SIG-M5 (cell line): ENCODE measurements at places on chromosomes 1 and 21.

DNA sequence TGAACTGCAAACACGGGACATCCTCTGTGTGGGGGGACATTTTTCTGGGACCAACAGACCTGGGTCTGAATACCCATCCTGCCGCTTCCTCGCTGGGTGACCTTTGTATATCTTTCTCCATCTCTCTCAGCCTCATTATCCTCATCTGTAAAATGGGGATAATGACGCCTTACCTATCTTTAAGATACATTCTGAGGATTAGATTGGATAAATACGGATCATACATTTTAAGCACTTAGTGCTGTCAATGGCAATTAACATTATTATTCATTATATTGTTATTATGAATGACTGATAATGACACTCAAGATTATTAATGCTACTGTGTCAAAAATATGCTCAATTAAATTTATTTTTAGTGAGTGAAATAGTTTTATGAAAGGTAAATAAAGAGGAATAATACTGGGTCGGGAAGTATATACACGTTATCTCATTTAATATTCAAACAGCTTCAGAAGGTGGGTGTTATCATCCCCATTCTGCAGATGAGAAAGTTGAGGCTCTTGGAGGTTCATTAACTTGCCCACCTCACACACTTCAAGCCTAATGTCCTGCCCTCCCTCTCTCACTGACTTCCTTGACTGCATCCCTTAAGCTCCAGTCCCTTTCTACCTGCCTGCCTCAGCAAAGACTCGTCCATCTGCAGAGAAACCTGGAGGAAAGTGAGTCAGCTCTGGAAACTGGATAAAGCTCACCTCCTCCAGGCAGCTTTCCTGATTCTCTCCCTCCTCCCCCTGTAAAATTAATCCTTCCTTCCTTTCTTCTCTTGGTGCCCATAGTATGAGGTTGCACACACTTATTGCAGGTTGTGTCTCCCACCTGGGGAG lies 120.7 kb upstream of the JUN start:
- no peak for DNase-seq

DNA sequence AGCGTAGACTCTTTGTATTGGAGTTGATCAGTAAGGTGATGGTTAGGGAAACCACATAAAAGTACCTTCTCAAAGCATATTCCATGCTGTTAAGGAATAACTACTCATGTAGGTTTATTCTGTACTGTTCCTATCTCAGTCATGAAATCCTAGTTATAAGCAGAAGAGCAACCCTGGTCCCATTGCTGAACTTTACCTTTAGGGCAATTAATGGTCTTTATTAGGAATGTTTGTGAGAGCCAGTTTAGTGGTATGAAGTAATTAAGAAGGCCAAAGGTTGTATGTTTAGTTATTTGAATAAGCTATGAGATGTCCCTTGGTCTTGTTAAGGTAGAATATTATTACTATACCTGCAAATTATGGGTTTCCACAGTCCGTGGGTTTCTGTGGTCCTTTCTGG lies 44.0 kb downstream of the ACP6 start:
- no peak for DNase-seq

DNA sequence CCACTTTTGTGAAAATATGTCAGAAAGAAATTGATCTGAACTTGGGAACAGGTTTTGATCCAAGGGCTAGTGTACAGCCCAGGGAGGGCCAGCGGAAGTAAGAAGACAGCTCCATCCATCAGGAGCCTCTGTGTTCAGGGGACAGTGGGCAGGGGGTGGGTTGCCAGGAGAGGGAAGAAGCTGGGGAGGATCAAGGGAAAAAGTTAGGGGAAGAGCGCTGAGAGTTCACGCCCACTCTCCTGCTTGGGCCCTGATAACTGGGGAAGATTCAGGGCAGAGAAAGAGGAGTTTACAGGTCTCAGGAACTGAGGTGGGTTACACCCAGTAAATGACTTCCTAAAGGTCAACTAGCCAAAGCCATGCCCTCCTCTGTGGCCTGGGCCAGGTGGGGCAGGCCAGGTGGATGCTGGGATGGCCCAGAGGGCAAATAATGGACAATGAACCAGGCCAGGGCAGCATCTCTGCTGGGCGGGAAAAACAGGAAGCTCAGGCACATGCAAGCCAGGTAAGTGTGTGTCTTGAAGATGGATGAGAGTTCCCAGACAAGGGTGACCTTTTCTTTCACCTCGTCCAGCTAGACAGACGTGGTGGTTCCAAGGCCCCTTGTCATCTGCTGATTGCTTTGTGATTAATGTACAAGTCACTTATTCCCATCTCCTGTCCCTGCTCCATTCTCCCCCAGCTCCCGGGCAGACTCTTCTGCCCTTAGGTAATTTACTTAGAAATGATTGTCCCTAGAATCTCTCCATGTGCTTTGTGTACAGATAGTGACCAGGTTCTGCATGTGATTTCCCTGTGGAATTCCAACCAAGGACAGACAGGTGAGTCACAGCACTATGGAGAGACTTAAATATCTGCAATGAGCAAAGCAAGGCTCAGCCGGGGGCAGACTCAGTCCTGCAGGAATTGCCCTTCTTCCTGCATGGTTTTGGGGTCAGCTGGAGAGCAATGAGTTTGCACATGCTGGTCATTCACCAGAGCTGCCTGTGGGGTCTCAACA lies 57.0 kb downstream of the MDM4 start:
- no peak for DNase-seq

- DNase-seq, result no peak
These were observed 33.3 kb downstream of the RCC2 start for GRCh38 chr1:17405898-17406759.

DNA sequence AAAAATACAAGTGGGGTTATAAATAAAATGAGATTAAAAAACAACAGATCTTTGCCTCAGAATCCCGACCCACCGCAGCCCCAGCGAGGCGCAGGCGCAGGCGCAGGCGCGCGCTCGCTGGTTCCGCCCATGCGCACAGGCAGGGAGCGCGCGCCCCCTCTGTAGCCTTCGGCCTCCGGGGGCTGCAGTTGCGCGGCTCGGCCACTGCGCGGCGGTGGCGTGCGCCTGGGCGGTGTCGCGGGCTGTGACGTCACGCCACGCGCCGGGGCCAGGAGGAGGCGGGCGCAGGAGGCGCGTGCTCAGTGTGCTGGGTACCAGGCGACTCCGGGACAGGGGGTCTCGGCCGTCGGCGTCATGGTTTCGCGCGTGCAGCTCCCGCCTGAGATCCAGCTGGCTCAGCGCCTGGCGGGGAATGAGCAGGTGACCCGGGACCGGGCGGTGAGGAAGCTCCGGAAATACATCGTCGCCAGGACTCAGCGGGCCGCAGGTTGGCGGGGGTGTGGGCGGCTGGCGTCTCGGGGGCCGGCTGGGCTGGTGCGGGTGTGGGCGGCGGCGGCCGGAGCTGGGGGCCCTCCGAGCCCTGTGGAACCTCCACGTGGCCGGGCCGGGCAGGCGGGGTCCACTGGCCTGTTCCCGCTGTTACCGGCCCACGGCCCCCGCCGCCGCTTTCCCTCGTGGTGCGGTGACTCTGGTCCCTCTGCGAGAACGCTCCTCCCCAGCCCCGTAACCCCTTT lies at the start of gene RRP1:
Gene RRP1, plus strand, starts transcription at position 302 of the 734 bp plus-strand sequence. Its CDS starts 53 bp downstream, at position 355.
- DNase-seq, result peak; percentile 25

- DNase-seq, result no peak
These were observed 6.8 kb downstream of the GJC2 start for GRCh38 chr1:228156515-228156881.
